ENCODE measurements at places on chromosomes 5 and 9. TPM values are rescaled to one million over a fixed set of nuclear protein-coding genes. Genes with fewer than 3 reads are reported as not detected.

The PCAT7 gene
- total RNA-seq: not detected

The IL9 gene
- not detected for total RNA-seq

The ANKRD33B gene
- total RNA-seq: 6.1 TPM

The F2RL1 gene
- total RNA-seq: 81.4 TPM

The BRD3 gene
- 40.7 TPM for total RNA-seq

The OR1Q1 gene
- not detected for total RNA-seq

The NR2F1-AS1 gene
- 23.0 TPM for total RNA-seq

The ARL15 gene
- 30.1 TPM for total RNA-seq

The C9orf72 gene
- total RNA-seq: 4.4 TPM

The MLANA gene
- total RNA-seq: not detected

The RAD23B gene
- 72.6 TPM for total RNA-seq

The IFNB1 gene
- not detected for total RNA-seq

The VPS13A gene
- total RNA-seq: 12.2 TPM

The STARD4 gene
- 74.7 TPM for total RNA-seq

The ENC1 gene
- 155 TPM for total RNA-seq

The OCLN gene
- total RNA-seq: 7.4 TPM

The ARHGEF37 gene
- 8.5 TPM for total RNA-seq

The SPINK7 gene
- total RNA-seq: not detected

The CARD9 gene
- 0.15 TPM for total RNA-seq

The PTPDC1 gene
- total RNA-seq: 12.7 TPM

The PITX1 gene
- not detected for total RNA-seq

The REEP2 gene
- 13.5 TPM for total RNA-seq

The SIT1 gene
- total RNA-seq: not detected

The CATSPER3 gene
- not detected for total RNA-seq

The FOXD4L5 gene
- total RNA-seq: not detected

The RASGRF2 gene
- total RNA-seq: 15.8 TPM

The PLEKHG4B gene
- 0.48 TPM for total RNA-seq

The PGM5 gene
- total RNA-seq: 1.4 TPM

The CER1 gene
- total RNA-seq: not detected

The WHRN gene
- total RNA-seq: 1.9 TPM

The CDK7 gene
- total RNA-seq: 39.1 TPM

The LIFR gene
- total RNA-seq: 35.2 TPM

The CDH6 gene
- 22.1 TPM for total RNA-seq

The FSTL4 gene
- not detected for total RNA-seq

The ZNF879 gene
- total RNA-seq: 3.2 TPM

The ECSCR gene
- 345 TPM for total RNA-seq

The ELAVL2 gene
- total RNA-seq: 1.3 TPM

The GPR21 gene
- 1.1 TPM for total RNA-seq

The IFNA21 gene
- not detected for total RNA-seq

The NEUROG1 gene
- not detected for total RNA-seq

The COL5A1 gene
- total RNA-seq: 185 TPM

The CDC20B gene
- total RNA-seq: 0.23 TPM

The SPINK5 gene
- 0.12 TPM for total RNA-seq

The ZNF462 gene
- 13.7 TPM for total RNA-seq

The PTCH1 gene
- 4.7 TPM for total RNA-seq

The SH3PXD2B gene
- 41.1 TPM for total RNA-seq

The CARD19 gene
- 97.3 TPM for total RNA-seq

The RANBP3L gene
- not detected for total RNA-seq

The TTC33 gene
- total RNA-seq: 6.7 TPM

The SPDL1 gene
- 15.3 TPM for total RNA-seq

The FREM1 gene
- total RNA-seq: 0.06 TPM

The AQP3 gene
- 0.68 TPM for total RNA-seq

The MEIKIN gene
- total RNA-seq: not detected

The GEMIN5 gene
- 13.7 TPM for total RNA-seq

The TNFAIP8 gene
- total RNA-seq: 15.3 TPM

Measured in glomerular endothelial cell (primary cell).